ENCODE measurements at places on chromosomes 3 and 15. TPM values are rescaled to one million over a fixed set of nuclear protein-coding genes. Genes with fewer than 3 reads are reported as not detected.

The SPINK8 gene
- not detected for total RNA-seq

The CATSPER2 gene
- 3.4 TPM for total RNA-seq

The ZNF80 gene
- not detected for total RNA-seq

The ANKUB1 gene
- total RNA-seq = not detected

The ALDH1L1 gene
- 189 TPM for total RNA-seq

The NEK10 gene
- total RNA-seq = 0.70 TPM

The KLF15 gene
- 21.4 TPM for total RNA-seq

The SAMMSON gene
- total RNA-seq = not detected

The TRIM59 gene
- 0.84 TPM for total RNA-seq

The OR5K1 gene
- not detected for total RNA-seq

The PDZRN3 gene
- 1.8 TPM for total RNA-seq

The PRKCI gene
- 9.0 TPM for total RNA-seq

The SCG3 gene
- 0.05 TPM for total RNA-seq

The LIPC gene
- total RNA-seq = 268 TPM

The IL17RB gene
- 11.8 TPM for total RNA-seq

The ARPP21 gene
- total RNA-seq = 1.3 TPM

The CNTN4 gene
- 3.8 TPM for total RNA-seq

The SI gene
- not detected for total RNA-seq

The ROPN1 gene
- total RNA-seq = not detected

The DMXL2 gene
- 28.7 TPM for total RNA-seq

The IL1RAP gene
- 230 TPM for total RNA-seq

The CRELD1 gene
- 12.6 TPM for total RNA-seq

The GOLGA6L26 gene
- total RNA-seq = not detected

The ALDH1A3 gene
- total RNA-seq = 0.79 TPM

The MUC13 gene
- total RNA-seq = under 0.01 TPM

The ADAMTS17 gene
- total RNA-seq = 0.28 TPM
